ENCODE measurements at places on chromosomes 5 and 9.

DNA sequence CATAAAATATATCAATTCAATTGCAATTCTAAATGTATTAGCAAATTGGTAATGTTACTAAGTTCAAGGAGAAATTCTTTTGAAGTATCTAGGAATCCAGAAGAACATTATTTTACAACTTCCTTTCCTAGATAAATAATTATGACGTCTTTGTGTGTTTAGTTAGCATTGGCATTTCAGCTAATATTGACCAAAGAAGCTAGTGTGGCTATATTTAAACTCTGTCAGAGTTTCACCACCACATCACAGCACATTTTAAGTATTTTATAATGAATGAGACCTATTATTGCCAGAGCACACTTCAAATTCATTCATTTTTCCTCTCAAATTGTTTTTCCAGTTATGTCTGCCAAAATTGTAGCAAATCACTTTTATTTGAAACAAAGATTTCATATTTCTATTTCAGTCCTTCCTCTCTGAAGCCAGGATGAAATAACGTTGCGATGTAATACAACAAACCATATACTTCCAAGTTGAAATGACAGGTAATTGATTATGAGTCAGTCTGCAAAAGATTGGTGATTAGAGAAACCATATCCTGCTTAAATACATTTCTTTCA, 18.9 kb downstream of the PLK2 start:
- no peak for DNase-seq

- no peak for DNase-seq
Measured at GRCh38 chr5:42767491-42768105, 11.0 kb downstream of the CCDC152 start.

- no peak for DNase-seq
Measured at GRCh38 chr5:144659634-144660227, 489.1 kb downstream of the KCTD16 start.

DNA sequence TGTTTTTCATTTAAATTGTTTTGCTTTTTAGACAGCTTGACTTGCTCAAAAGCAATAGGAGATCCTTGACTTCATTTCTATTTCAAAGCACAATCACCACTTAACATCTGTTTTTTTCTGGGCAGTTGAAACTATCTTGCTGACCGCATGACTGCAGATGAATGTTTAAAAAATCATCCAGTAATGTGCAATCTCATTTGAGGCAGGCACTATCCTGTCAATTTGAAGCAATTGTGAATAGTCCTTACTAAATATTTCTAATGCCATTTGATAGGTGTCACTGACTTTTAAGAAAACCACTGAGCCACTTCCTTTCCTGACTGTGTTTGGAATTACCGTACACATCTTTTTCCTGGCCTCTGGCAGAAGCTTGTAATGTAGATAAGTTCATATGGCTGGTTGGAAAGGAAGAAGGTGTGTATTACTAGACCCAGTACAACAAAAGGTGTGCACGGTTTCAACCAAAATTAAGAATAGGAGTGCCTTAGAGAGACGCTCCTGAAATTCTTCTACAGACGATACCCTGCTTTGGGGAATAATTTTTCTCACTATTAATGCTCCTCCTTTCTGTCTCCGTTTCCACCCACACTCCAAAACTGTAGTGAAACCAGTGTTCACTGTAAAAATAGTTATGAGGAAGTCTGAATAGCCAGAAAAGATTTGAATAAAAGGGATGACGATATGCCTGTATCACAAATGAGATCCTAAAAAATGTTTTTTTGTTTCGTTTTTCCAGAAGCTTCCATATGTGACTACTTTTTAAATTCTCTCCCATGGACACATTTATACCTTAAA, 136.7 kb upstream of the MOCS2 start:
- no peak for DNase-seq

GRCh38 chr9:97880336-97880735, 27.3 kb downstream of the FOXE1 start:
- no peak for DNase-seq

DNA sequence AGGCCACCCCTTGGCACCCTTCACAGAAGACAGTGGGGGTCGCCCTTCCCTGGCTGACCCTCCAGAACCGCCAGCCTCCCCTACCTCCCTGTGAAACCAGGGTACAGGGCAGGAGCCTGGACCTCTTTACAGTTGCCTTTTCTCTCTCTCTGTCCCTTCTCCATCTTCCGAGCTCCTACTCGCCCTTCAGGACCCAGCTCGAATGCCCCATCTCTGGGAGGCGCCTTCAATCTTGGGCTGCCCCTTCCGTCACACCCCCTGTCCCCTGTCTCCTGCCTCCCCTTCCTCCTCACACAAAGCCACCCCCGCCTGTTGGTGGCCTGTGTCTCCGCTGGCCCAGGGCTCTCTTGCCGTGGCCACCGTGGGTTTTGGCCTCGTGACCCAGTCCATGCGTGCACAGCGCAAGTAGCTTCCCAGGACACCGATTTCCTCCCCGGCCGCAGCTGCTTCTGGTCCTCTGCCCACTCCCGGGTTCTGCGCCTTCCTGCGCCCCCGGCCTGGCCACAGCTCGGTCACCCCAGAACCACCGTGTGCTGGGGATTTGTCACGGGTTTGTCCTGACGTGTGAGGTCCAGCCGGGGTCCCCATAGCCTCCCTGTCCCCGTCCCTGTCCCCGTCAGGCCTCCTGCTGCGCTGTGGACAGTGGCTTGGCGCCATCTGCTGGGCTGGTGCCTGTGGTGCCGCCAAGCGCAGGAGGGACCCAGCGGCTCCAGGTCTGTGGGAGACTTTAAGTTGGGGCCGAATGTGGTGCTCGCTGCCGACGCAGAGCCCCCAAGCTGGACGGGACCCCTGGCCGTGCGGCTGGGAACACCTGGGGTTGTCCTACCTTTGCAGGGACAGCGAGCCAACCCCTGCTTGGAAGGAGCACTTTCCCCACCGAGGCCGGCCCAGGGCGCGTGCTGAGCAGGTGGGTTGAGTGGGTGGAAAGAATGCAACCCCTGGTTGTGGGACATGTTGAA, 4.0 kb upstream of the TMEM250 start:
- DNase-seq = peak; percentile 70

DNA sequence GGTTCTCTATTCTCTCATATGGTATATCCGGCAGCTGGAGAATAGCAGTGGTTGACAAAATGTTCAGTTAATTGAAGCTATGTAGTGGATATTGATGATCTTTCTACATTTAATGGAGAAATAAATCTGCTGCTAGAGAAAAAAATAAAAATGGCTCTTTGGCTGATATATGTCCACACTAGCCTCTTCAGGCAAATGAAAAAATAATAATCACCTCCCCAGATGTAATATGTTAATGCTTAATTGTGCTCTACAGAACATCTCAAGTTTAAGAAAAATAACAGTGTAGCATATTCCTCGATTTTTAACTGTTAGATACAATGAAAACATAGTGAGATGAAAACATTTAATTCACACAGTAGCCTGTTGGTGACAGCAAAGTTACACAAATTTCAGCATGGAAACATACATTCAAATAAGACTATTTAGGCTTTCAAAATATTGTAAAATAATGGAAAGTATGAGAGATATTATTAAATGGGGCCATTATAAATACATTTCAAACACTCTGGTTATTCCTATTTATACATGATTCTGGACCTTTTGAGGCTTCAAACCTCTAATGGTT, 543.0 kb downstream of the MAT2B start:
- no peak for DNase-seq

- DNase-seq = no peak
Measured at GRCh38 chr5:151002250-151002649, 18.1 kb upstream of the GPX3 start.

DNA sequence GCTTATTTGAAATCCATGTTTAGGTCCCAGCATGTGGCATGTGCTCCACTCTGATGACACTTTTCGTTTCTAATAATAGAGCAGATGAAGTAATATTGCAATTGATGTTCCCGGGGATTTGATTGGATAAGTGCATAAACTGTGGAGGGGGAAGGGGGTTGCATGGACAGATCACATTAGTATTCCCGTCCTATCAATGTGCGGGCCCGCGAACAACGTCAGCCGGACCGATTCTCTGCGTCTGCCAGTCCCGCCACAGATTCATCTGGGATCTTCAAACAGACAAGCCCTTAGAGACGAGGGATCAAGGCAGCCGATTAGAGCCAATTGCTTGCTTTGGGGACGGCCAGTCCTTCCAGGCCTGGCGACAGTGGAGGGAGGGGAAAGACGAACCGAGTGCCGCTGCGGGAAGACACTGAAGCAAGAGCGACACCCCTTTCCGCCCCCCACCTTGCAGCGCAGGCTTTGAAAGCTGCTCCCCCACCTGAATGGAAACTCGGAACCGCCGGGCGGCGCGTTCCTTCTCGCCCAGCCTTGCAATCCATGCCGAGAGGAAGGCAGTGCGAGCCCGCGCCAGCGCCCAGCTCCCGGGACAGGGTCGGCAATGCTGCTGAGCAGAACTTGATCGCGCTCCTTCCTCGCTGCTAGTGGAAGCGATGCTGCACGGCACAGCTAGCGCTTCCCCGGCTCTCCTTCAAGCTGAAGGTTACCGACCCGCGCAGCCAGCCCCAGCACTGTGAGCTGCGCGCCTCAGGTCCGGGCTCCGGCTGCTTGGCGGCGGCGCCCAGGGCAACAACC, at the start of gene RGS7BP:
Gene RGS7BP (plus strand): TSS at position 247 of the 798 bp plus-strand sequence. CDS start 610 bp downstream, outside the sequence.
- no peak for DNase-seq

DNA sequence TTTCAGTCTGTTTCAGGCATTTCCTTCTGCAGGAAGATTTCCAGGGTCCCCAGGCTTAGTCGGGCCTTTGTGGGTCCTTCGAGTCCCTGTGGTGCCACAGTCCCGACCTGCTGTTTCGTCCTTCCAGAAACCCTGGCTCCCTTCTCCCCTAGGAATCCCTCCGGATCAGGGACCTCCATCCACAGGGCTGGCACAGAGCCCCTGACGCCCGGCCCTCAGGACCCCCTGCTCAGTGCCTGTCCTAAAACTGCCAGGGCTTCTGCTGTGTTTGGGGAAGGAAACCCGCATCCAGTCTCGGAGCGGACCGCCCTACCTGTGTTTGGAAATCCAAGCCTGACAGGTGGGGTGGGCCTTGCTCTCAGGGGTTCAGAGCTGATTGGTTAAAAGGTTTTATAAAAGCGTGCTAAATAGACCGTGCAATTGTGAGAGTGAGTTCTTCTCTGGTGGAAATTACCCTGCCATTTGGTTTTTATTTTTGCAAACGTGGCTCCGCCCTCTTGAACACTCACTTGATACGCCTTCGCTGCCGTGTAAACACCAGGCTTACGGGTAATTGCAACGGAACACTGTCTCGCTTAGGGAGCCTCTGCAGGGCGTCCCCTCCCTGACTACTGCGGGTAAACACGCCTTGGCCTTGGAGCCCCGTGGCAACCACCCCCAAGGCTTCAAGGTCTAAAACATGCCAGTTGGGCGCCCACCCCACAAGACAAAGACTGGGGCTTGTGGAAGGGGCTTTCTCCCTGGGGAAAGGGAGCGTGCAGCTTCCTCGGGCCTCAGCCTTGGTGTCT, 121.2 kb downstream of the PHF2 start:
- DNase-seq = no peak

- DNase-seq = no peak
Measured at GRCh38 chr5:125317536-125317995, 571.1 kb upstream of the ZNF608 start.

GRCh38 chr5:133779828-133780475, 167.6 kb upstream of the FSTL4 start:
- DNase-seq = no peak

- DNase-seq = no peak
Measured at GRCh38 chr9:137048655-137049543, 2.9 kb upstream of the NPDC1 start.

GRCh38 chr5:176650354-176650884, 3.1 kb downstream of the TSPAN17 start:
- DNase-seq = no peak

DNA sequence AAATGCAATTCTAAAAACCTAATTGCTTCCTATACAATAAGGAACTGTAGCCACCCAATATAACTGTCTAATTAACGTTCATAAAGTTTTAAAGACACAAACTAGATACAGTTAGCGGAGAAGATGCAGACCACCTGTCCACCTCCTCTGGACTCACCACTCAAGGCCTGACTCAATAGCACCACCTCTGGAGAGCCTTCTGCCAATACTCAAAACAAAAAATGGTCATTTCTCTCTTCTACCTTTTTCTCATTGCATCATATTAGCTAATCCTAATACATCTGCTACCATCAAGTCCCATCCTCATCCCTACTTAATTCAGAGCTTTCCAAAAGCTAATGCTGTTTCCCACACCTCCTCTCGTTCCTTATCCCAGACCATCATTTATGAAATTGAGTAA, 159.9 kb downstream of the MLLT3 start:
- DNase-seq = no peak

GRCh38 chr5:57494104-57495098, 11.8 kb upstream of the ACTBL2 start:
- no peak for DNase-seq

GRCh38 chr9:134150557-134151214, 13.7 kb downstream of the RNU6ATAC start:
- no peak for DNase-seq

DNA sequence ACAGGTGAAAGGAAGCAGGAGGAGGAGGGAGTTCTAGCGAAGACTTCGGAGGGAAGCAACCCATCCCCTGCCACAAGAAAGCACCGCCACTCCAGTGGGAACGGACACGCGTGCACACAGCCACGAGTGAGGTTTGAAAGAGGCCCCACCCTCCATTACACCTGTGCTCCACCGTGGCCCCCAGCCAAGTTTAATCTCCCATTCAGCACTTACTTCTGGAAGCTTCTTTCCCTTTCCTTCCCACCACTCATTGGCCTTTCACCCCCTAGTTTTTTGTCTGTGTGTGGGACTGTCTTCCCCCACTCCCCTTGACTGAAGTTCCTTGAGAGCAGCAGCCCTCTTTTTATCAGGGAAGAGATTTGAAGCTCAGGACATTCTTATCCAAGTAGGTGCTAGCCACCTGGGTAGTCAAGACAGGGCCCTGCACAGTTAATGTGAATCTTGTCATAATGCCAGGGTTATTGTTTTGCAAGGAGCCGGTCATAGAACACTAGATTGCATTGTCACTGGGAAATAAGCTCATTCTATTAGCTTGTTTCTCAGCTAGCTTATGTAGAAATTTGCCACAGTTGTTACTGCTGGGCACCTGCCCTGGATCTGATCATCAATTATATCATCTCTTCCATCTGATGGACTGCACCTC, 256.0 kb downstream of the DOCK8 start:
- no peak for DNase-seq

GRCh38 chr5:154611341-154611767, 133.3 kb upstream of the HAND1 start:
- DNase-seq = no peak

GRCh38 chr5:131945551-131946168, at the start of gene MEIKIN:
Gene MEIKIN, minus strand, starts transcription at chr5:131945663. Its CDS starts 158 bp downstream, at chr5:131945505.
- DNase-seq = no peak
